H1 (cell line): ENCODE measurements at places on chromosomes 4 and X.
A peak's percentile ranks its signal among the peaks of the same experiment; 100 is the strongest.

- no peak for DNase-seq
Observed at GRCh38 chr4:78601013-78601412, 49.4 kb downstream of the ANXA3 start.

DNA sequence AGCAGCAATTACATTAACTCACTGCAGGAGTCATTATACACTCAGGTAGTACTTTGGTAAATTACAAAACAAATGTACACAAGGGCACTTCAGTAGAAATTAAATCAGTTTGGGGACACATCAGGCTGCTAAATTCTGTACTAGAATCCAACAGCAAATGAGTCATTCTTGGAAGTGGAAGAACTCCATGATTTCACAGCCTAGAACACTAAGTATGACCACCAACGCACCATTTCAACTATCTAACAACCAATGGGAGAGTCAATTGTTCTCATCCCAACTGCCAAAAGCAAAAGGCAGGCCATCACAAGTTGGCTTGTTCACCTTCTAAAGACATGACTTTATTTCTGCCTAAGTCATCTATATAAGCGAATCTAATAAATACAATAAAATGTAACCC lies 26.6 kb downstream of the PPM1K start:
- DNase-seq = no peak

GRCh38 chrX:17521871-17522693 lies 147.1 kb downstream of the NHS start:
- no peak for DNase-seq

DNA sequence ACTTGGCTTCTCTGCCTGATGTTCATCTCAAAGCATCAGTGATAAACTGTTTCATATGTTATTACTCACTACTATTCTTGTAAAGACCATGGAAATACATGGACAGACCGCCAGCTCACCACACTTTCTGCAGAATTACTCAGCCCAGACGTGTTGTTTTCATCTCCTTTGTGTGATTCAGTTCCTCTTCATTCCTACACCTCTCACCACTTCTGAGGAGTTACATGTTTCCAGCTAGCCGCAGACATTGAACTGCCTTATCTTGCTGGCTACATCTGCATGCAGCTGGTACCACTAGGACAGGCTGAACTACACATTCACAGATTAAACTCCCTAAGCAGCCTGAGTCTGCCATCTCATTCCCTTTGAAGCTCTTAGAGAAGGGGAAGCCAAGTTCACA lies 443.2 kb upstream of the FGF16 start:
- no peak for DNase-seq

DNA sequence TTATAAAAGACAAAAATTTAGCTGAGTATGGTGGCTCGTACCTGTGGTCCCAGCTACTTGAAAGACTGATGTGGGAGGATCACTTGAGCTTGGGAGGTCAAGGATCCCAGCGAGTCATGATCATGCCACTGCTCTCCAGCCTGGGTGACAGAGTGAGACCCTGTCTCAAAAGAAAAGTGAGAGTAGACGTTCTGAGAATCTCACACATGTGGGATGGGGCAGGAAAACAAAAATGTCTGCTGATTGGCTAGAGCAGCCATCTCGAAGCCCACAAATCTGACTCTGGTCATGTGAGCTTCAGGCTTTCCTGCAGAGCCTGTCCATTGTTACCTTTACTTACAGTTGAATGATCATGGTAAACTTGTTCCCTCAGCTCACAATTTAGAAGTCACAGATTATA lies 23.1 kb upstream of the SLC9A7 start:
- no peak for DNase-seq

GRCh38 chrX:112687189-112687691 lies 7.5 kb upstream of the LHFPL1 start:
- DNase-seq = no peak

DNA sequence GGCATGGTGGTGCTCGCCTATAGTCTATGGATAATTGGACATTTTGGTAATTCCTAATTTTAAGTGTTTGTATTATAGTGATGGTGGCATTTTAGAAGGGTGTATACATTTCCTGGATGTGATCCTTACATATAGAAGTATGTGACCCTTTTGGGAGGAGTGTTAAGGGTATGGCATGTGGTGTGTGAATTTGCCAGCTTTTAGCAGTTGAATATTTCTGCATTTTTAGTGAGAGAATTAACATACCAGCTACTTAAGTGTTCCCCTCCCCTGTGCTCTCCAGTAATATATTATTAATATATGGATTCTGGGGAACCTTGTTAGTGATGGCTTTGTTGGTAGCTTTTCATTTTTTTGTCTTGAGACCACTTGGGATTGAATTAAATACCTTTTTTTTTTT lies 55.3 kb downstream of the STAG2 start:
- DNase-seq = no peak

GRCh38 chrX:3268829-3269228 lies 77.6 kb downstream of the MXRA5 start:
- no peak for DNase-seq

DNA sequence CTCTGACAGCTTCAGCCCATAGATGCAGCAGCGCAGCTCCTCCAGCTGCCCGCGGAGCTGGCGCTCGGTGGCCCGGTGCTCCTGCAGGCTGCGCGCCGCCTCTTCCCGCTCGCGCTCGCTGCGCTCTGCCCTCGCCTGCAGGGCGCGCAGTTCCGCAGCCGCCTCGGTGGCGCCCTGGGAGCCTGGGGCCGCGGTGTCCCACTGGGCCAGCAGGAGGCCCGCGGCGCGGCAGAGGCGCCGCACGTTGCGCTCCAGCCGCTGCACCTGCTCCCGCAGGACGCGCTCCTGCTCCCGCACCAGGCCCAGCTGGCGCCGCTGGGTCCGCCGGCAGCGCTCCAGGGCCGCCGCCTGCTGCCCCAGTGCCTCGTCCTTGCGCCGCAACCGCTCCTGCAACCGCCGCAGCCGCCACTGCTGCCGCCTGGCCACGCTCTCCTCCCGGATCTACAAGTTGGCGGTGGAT lies 10.1 kb downstream of the C4orf50 start:
- DNase-seq = peak; percentile 67

GRCh38 chr4:168150420-168151050 lies 58.2 kb downstream of the ANXA10 start:
- DNase-seq = no peak

DNA sequence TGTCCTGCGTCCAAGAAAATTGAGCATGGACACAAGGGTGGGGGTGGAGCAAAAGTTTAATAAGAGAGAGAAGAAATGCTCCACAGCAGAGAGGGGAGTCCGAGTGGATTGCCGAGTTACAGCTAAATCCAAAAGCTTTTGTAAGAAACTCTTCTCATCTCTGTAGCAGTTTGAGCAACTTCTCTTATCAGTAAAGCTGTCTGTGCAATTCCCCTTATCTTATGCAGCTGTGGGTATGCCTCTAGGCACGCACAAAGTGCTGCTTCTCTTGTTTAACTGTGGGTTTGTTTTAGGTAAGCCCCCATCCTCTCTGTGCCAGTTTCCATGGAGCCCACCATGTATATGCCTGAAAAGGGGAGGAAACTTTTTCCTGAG lies 44.8 kb downstream of the HMGB2 start:
- DNase-seq = no peak

DNA sequence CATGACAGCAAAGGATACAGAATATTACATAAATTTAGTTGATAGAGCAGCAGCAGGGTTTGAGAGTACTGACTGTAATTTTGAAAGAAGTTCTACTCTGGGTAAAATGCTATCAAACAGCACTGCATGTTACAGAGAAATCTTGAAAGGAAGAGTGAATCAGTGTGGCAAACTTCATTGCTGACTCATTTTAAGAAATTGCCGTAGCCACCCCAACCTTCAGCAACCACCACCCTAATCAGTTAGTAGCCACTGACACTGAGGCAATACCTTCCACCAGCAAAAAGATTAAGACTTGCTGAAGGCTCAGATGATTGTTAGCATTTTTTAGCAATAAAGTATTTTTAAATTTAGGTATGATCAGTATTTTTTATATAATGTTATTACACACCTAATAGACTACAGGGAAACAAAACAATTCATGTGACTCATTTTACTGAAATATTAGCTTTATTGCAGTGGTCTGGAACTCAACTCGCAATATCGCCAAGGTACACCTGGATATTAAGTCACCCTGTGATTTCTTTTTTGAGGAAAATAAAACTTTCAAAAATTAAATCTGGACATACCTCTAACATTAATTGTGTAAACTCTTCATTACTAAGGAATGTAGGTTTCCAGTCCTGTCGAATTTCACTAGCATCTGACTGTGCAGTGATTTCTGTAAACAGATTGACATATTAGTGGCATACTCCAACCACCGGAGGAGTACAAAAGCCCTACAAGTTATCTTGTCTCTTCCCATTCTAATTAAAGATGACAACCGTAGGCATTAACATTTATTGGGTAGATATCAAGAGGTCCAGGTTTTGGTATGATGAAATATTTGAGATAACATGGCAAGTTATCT lies 71.1 kb downstream of the CLOCK start:
- DNase-seq = no peak

GRCh38 chr4:121791481-121791880 lies 9.6 kb upstream of the EXOSC9 start:
- DNase-seq = no peak

GRCh38 chr4:47462799-47463234 lies 685 bp downstream of the COMMD8 start:
- DNase-seq = no peak

GRCh38 chr4:156255230-156256007 lies 301.8 kb upstream of the CTSO start:
- DNase-seq = no peak

- no peak for DNase-seq
Observed at GRCh38 chrX:152343306-152343705, 107.8 kb downstream of the GABRA3 start.

DNA sequence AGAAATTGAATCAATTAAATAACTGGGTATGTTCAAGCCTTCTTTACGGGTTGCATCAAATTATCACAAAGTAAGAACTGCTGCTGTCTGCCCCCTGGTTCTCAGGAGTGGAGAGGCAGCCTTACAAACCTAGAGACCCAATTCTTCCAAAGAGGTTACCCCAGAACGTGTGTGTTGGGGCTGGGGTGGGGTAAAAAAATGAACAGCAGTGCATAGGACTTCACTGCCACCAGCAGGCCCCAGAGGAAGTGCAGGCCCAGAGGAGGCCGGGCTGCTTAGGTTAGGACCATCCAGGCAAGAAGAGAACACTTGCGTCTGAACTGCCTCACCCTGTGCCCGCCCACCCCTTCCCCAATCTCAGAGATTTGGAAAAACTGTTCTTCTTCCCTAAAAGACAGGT lies 1.5 kb upstream of the NWD2 start:
- no peak for DNase-seq

GRCh38 chrX:123673813-123674212 lies 59.0 kb downstream of the THOC2 start:
- no peak for DNase-seq

GRCh38 chr4:7713757-7714156 lies 225.9 kb downstream of the AFAP1 start:
- no peak for DNase-seq

- DNase-seq = no peak
Observed at GRCh38 chr4:156786713-156787112, 184.9 kb downstream of the PDGFC start.

- no peak for DNase-seq
Observed at GRCh38 chrX:132025041-132025440, 1.9 kb downstream of the STK26 start.

DNA sequence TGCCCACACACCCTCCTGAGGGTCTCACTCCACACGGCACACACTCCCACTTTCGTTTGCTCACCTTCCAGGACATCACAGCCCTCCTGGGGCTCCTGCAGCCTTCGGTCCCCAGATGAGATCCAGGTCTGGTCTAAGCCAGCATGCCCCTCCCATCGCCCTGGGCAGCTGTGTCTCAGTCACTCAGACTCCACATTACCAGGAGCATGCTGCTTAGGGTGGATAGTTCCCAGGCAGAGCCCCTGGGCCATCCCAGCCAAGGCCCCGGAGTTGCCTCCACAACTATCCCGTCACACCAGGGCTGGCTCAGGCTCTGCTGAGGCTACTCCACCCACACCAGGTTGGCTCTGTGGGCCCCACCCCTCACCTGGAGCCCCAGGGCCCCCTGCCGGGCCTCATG lies 50.4 kb upstream of the PSAPL1 start:
- DNase-seq = no peak

GRCh38 chr4:85474356-85474755 lies 594 bp upstream of the ARHGAP24 start:
- no peak for DNase-seq

DNA sequence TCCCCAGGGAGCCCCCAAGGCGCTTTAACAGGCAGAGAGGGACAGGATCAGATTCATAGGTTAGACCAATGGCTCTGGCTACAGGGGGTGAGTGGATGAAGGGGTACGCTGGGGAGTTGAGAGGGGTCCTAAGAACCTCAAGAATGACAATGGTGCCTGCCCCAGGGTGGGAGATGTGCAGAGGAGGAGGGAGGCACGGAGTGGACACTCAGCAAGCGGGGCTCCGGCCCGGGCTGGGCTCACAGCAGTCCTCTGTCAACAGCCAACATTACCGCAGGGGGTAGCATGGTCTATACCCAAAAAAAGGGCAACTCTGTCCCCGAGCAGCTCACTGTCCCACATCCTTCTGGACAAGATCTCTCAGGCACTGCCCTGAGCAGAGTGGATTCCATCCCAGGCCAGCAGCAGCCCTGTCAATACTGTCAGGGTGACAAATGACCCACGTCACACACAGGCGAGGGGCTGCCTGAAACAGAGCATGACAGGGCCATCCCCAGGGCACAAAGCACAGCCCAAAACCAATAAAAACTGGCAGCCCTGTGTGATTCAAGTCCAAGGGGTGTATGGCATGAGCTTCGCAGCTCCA lies 47.7 kb upstream of the PPP2R2C start:
- DNase-seq = no peak

DNA sequence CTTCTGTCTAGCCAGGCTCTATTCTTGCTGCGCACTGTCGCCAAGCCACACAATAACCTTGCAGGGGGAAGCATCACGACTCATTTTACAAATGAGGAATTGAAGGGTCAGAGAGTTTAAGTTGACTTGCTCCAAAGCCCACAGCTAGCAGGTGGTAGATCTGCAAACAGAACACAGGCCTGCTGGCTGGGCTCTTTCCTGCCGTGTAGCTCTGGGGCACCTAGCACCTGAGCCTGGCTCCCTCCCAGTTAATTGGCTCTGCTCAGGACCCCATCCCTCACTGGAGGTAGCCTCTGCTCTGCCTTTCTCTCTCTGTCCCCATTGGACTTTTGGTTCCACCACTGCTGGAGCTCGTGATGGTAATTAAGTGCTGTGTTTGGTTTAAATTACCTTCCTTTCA lies 98.5 kb downstream of the NSUN7 start:
- DNase-seq = no peak
